ENCODE measurements at places on chromosomes 6 and 20.

DNA sequence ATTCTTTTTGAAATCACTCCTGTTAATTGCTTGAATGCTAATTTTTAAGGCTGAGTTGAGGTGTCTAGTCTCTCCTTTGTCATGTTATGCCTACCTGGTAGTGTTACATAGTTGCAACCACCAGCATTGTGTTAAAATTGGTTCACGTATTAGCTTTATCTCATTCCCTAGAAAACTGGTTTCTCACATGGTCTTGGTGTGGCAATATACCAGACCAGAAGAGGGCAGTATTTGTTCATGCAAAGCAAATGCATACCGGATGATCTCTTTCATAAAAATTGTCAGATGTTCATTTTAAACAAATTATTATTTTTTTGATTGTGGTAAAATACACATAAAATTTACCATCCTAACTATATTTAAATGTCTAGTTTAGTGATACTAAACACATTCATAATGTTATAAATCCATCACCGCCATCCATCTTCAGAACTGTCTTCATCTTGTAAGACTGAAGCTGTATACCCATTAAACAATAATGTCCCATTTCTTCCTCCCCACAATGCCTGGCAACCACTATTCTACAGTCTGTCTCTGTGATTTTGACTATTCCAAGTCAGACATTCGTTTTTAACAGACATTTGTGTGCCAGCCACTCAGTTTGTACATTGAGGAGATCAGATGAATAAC lies 92.8 kb downstream of the ATRN start:
- DNase-seq: peak; percentile 48

- no peak for DNase-seq
Measured at GRCh38 chr6:63537959-63538300, 34.4 kb upstream of the LOC128125822 start.

DNA sequence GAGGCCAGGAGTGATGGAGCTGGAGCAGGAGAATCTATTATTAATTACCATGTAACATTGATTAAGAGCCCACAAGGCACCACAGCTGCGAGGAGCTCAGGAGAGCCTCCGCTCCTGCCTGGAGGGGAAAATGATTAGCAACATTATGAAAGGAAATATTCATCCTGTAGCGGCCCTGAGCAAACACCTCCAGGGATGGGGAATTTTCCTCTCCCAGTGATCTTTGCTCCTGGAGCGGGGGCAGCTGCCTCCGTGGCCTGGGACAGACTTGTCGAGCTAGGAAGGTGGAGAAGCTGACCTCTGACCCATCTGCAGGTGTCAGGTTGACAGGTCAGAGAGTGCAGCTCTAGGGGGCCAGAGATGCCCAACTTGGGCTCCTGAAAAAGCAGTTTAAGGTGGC lies 40.1 kb upstream of the SIRPA start:
- DNase-seq: no peak

DNA sequence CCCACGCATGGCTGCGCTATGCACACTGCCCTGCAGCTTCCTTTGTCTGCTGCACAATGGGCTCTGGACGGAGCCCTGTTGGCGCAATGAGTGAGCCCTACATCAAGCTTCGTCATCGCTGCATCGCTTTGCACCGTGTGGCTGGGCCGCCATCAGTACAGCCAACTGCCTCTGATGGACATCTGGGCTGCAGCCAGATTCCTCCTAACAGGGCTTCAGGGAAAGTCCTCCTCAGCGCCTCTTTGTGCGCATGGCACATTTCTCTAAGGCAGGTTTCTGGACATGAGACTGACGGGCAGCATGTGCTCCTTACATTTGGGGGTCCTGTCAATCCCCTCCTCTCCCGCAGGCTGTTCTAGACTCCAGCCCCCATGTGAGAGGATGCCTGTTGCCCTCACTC lies 29.7 kb upstream of the ANGPT4 start:
- no peak for DNase-seq

DNA sequence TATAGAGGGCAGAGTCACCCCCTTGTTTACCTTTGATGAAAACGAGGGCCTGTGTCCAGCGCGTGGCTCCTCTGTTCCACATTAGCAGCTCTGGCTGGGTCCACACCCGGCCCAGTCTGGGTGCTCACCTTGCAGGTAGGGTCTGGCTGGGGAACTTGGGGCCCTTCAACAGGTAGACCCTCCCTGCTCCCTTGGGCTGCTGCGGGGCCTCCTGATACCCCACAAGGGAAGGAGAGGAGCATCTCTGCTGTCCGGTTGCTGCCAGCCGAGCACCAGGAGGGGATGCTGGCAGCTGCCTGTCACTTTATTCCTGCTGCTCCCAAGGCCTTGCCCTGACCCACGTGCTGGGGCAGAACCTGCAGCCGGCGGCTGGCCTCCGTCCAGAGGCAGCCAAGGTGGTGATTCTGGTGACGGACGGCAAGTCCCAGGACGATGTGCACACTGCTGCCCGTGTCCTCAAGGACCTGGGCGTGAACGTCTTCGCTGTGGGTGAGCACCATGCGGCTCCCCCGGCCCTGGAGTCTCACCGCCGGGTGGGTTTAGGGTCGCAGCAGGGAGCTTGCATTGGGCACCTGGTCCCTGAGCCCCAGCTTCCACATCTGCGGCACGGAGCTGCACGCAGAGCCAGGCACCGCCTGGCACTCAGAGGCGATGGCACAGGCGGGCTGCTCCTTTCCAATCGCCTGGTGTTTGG lies 15.4 kb downstream of the COL20A1 start:
- DNase-seq: no peak

GRCh38 chr6:16810411-16810810 lies 49.2 kb upstream of the ATXN1 start:
- no peak for DNase-seq
